BJ (cell line): ENCODE measurements at places on chromosomes 12 and 14.

DNA sequence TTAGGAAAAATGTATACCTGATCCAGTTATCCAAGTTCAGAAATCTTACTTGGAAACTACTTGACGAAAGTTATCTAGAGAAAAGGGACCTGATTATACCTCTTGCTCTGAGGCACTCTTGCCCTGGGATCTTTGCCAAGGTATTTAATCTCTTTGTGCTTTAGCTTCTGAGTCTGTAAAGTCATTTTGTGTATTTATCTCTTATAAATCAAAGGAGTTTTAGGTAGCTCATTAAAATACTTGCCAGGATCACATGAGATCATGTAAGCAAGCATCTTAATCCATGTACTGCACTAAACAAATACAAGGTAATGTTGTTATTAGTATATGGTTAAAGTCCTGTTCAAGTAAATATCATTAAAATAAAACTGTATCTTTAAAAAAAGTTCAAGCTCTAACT is 147.5 kb downstream of the IPO8 start:
- no peak for DNase-seq

DNA sequence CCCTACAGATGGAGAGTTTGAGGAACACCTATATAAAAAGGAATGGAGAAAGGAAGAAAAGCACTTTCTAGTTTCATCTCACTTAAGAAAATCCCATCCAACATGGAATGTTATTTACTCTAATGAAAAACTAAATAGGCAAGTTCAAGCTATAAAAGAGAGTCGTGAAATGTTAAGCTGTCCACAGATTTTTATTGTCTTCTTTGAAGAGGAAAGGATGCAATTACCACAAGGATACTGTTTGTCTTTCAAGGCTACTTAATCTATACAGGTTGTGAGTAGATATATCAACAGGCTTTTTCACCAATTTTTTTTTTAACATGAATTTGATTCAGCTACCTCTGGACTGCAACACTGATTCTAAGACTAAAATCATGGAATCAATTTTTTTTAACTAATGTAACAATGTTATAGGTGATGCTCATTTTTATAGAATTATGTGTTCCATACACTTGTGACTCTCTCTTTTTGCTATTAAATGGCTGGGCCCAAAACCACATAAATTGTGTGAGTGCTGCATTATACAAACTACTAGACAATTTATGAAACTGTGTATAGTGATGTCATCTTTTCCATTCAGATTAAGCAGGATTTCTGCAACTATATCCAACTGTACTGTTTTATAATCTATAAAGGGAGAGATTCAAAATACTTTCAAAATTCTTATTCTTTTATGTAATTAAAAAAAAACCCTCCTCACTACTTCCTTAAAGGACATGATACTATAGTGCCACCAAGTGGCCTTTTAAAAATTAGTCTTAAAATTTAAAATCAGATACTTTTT is 26.8 kb upstream of the BMAL2 start:
- no peak for DNase-seq

- no peak for DNase-seq
Measured at GRCh38 chr12:12720052-12720451, 2.9 kb downstream of the CDKN1B start.

- DNase-seq = peak; percentile 62
Measured at GRCh38 chr12:116595186-116595585, 36.0 kb downstream of the MAP1LC3B2 start.
